ENCODE measurements at places on chromosomes 1 and 21.

GRCh38 chr21:17089091-17089491 lies 423.8 kb upstream of the CXADR start:
- no peak for DNase-seq

GRCh38 chr1:48859456-48859855 lies 82.8 kb upstream of the BEND5 start:
- DNase-seq: no peak

GRCh38 chr1:201933840-201934430 lies 12.4 kb downstream of the LMOD1 start:
- DNase-seq: no peak

DNA sequence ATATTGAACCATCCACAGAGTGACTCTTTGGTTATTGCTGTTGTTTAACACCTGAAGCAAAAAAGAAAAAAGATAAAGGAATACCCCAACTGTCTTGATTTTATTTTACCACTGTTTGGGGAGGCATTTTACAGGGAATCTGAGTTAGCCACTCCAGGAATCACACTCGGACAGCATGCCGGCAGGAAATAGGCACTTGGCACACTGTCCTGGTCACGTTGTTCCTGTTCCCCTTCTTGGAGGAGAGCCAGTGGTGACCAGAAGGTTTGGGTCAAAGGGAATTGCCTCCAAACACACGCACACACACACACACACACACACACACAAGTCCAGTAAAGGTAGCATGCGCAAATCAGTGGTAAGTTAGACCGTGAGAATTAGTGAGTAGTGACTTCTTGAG lies 13.8 kb downstream of the RGS4 start:
- DNase-seq: no peak

GRCh38 chr1:154913273-154913672 lies 23.2 kb downstream of the PMVK start:
- no peak for DNase-seq

- no peak for DNase-seq
Measured at GRCh38 chr1:41038110-41038509, 16.6 kb upstream of the SLFNL1 start.

GRCh38 chr1:183195142-183195574 lies 9.1 kb downstream of the LAMC2 start:
- DNase-seq: no peak

- no peak for DNase-seq
Measured at GRCh38 chr21:41220208-41220733, 52.3 kb downstream of the BACE2 start.

DNA sequence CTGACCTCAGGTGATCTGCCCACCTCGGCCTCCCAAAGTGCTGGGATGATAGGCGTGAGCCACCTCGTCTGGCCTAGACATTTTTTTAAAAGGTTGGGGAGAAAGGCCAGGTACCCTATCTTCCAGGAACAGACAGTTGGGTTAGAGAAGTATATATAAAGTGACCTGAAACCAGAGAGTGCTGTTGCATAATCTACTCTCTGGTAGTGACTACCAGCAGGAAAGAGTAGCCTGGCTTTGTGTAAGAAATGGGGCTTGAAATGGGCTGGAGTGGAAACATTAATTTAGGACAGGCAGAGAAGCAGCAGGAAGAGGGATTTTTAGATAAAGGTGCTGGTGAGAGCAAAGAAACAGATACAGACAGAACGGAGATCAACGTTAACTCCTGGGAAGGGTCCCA lies 125.8 kb upstream of the HOOK1 start:
- no peak for DNase-seq

DNA sequence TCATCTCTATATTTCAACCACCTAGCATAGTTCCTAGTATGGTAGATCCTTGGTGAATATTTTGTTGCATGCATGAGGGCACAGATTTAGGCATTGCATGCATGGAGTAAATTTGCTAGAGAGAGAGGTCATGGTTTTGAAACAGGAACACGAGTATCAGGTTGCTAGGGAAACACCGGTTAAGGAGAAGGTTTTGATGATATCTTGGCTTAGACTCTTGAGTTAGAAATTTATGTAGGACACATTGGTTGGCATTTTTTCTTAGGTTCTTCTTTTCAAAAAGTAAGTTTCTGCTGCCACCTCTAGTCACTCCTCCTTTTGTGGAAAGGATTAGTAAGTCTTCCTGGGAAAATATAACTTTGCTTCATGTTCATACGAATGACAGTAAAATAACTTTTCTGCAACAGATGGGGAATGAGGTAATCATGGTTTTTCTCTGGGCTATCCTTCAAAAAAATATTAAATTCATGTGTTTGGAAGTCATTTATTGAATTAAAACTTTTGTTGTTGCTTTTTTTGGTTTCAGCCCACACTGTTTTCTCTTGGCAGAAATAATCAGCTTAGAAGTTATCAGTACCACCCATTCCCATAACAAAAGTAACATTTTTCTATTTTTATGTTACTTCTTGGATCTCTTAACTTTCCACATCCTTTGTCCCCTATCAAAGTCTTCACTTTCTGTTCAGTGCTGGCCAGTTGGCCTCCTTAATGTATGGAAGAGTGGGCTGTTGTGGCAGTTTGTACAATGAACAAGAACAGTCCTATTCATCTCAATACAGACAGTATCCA lies 97.3 kb downstream of the PLA2G4A start:
- no peak for DNase-seq

- DNase-seq: no peak
Measured at GRCh38 chr1:160956966-160957365, 2.4 kb upstream of the ITLN2 start.

DNA sequence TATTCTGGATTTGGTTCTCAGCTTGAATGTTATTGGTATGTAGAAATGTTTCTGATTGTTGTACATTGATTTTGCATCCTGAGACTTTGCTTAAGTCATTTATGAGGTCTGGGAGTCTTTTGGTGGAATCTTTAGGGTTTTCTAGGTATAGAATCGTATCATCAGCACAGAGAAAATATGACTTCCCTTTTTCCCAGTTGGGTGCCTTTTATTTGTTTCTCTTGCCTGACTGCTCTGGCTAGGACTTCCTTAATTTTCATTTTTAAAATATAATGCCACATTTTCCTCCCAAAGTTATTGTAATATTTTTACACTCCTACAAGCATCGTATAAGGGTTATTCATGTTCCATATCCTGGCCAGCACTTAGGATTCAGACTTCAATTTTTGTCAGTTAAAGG lies 111.1 kb downstream of the FNBP1L start:
- DNase-seq: no peak

GRCh38 chr1:198156111-198156744 lies 570 bp upstream of the NEK7 start:
- peak; percentile 33 for DNase-seq

- DNase-seq: no peak
Measured at GRCh38 chr1:64421377-64421776, 48.6 kb upstream of the CACHD1 start.

- DNase-seq: no peak
Measured at GRCh38 chr1:203219934-203220333, 9.5 kb downstream of the CHIT1 start.

DNA sequence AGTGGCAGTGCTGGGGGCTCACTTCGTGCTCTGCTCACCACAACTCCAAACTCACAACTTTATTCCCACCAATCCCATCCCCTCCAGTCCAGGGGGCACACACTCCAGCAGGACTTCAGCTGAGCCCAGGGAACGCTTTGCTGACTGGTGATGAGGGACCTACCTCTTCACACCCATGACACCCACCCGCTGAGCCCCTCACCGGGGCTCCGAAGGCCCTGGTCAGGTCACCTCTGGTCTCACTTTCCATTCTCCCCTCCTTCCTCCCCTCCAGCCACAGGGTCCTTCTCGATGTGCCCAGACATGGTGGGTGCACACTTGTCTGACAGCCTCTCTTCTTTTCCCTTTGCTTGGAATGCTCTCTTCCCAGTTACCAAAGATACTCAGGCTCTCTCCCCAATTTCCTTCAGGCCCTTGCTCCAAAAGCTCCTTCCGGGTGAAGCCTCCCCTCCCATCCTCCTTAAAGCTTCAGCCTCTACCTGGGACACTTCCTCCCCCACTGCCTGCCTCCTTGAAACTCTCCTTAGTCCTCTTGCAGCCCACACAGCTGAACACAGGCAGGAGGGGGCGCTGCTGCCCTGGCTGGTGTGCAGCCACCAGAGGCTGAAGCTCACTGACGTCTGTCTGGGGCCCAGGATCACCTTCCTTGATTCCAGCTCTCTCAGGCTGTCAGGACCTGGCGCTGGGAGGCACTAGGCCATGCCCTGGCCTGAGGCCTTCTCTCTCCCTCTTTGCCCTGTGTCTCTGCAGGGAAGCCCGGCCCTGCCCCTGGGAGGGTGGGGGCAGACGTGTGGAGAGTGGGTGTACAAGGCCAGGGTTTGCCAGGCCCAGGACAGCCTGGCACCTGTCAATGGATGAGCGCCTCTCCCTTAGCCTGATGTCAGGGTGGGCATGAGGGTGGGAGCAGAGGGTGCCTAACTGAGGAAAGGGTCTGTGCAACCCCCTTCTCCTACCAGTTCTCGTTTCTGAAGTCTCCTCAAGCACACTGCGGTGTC lies 1.6 kb downstream of the KCNE1 start:
- no peak for DNase-seq

DNA sequence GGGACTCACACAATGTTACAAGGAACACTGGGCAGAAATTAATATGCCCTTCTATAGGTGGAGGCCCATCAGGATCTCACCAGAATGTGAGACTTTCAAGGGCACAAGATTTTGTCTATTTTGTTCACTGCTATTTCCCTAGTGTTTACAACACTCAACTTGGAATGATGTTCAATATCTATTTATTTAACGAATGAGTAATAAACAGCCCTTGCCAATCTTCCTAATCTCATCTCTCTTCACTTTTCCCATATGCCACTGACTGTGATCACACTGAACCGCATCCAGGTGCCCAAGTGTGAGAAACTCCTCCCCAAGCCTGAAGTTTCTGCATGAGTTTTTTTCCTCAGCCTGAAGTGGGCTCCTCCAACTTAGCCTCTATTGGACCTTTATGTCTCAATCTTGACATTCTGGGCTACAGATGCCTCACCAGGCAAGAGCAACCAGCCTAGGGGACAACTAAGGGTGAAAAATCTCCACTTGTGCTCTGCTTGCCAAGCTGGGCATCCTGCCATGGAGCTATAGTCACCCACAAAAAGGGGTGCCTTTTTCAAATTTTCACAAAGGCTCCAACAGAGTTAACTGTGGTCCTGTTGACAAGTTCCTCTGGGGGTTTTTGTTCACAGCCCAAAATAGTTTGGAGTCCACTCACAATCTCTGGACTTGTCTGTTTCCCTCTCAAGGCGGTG lies 105.6 kb downstream of the PLPP3 start:
- DNase-seq: no peak

DNA sequence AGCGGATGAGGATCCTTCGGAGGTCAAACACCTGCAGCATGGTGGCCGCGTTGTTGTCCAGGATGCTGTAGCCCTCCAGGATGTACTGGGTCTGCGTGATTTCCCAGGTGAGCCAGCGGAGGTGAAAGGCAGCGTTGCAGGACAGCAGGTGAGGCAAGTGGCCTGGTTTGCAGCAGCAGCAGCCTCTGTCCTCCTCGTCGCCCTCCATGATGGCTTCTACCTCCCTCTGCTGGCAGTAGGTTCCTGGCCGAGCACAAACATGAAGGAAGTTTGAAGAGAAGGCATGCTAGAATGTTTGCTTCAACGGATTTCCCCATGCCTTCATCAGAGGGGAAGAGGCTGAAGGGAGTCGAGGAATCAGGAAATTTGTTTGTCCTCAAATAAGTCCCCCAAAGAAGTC lies 74.7 kb downstream of the NTPCR start:
- no peak for DNase-seq

DNA sequence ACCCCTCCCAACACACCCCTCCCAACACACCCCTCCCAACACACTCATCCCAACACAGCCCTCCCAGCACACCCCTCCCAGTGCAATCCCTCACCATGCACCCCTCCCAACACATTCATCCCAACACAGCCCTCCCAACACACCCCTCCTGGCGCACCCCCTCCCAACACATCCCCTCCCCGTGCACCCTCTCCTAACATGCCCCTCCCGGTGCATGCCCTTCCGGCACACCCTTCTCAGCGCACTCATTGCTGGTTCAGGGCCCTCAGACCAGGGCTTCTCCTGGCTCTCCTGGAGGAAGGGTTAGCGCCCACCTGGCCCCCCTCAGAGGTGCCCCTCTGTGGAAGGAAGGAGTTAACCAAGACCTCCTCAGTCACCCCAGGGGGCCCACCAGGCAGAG lies 74.5 kb upstream of the ARHGEF16 start:
- DNase-seq: no peak

GRCh38 chr1:19567041-19567440 lies 77.1 kb upstream of the NBL1 start:
- DNase-seq: no peak

DNA sequence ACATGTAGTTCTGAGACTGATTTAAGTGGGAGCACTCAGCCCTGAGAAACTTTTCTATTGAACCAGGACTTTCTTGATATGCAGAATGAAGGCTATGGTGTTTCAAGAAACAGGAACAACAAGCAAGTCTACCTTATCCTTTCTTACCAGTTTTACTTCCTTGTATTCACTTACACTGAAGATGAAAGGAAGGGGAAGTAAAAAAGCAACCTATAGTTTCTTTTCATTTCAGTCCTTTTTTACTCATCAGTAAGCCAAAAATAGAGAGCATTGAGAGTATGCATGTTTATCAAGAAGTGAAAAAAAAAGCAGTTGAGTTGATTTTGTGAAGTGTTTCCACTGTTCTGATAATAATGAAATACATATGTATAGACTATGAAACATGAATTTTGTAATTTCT lies 1010.3 kb downstream of the AMY1C start:
- no peak for DNase-seq

GRCh38 chr1:67148516-67149178 lies 13.9 kb upstream of the C1orf141 start:
- no peak for DNase-seq

GRCh38 chr21:46325073-46325912 lies 1.3 kb downstream of the PCNT start:
- DNase-seq: peak; percentile 17

- DNase-seq: no peak
Measured at GRCh38 chr1:2097386-2098300, 47.4 kb downstream of the PRKCZ start.

- DNase-seq: no peak
Measured at GRCh38 chr1:82706741-82707140, 906.0 kb downstream of the ADGRL2 start.

- no peak for DNase-seq
Measured at GRCh38 chr1:44894591-44894990, 51.5 kb upstream of the PTCH2 start.

- no peak for DNase-seq
Measured at GRCh38 chr1:109901141-109901523, 9.5 kb upstream of the CSF1 start.

DNA sequence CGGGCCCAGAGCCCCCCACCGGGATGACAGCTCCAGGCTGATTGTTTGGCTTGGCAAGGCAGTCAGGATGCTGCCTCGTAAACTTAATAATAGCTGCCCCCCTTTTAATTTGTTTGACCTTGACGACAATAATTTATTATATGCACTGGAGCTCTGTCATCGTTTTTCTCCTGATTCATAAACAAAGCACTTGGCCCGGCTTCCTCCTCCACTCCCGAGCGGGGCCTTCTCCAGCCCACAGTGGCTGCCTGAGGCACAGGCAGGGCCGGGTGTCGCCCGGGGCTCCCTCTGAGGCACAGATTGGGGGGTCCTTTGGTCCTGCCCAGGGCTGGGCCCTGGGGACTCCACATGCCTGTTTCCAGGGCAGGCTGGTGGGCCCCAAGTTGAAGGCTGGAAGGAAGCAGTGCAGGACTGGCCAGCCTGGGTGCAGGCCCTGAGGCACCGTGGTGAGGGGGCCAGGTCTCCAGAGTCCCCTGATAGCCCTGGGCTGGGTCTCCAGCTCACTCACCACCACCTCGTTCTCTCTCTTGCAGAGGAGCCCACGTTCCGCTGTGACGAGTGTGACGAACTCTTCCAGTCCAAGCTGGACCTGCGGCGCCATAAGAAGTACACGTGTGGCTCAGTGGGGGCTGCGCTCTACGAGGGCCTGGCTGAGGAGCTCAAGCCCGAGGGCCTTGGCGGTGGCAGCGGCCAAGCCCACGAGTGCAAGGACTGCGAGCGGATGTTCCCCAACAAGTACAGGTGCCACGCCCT lies 52.0 kb upstream of the ARHGEF16 start:
- DNase-seq: no peak

Measured in activated T-helper 1 cell treated with anti-CD3 and anti-CD28 coated beads, Interleukin-2, amount 50 U/mL, for 16 hours (primary cell).